CD4-positive, alpha-beta T cell (primary cell): ENCODE measurements at places on chromosomes 2 and 18. TPM values are rescaled to one million over a fixed set of nuclear protein-coding genes. Genes with fewer than 3 reads are reported as not detected.

Gene CNGA3
- not detected for total RNA-seq

Gene NHEJ1
- total RNA-seq = 8.5 TPM

Gene HRH4
- total RNA-seq = 0.22 TPM

Gene ASB18
- total RNA-seq = not detected

Gene SNED1
- 42.0 TPM for total RNA-seq

Gene LYPD1
- total RNA-seq = not detected

Gene GPR148
- not detected for total RNA-seq

Gene KIF3C
- total RNA-seq = 3.4 TPM

Gene ASXL3
- total RNA-seq = not detected

DNA sequence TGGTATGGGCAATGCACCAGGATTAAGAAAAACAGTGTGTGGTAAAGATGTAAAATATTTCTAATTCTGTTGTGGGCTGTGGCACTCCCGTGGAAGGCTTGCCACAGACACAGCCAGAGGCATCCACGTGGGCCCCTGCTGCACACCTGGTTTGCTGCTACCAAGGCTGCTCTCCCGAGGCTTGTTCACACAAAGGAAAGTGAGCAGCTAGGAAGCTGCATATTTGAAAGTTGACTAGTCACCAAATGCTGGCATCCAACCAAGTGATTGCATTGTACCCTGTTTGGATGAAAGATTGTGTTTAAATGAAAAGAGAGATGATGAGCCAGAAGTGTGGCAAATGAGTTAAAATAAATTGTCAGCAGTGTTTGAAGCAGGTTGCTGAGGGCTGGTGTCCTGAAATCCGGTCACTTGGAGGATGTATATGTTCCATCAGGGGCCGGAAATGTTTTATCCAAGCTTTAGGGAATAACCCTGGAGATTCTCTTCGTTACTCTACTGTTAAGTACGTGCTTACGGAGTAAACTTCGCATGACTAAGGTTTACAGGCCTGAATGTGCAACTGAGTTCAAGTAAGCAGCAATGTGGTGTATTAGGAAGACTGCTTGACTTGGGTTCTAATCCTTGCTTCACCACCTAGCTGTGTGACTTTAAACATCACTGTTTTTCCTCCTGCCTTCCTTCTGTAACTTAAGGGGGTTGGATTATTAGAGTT, 86.1 kb downstream of the MSH2 start:
- H3K4me3 ChIP-seq = no peak overlapping the region
- no peaks in the 10 kb centered on the region for H3K4me1 ChIP-seq
- no peak overlapping the region for H3K27ac ChIP-seq
- no peaks in the 10 kb centered on the region for H3K36me3 ChIP-seq

- H3K4me3 ChIP-seq = no peak overlapping the region
- H3K4me1 ChIP-seq = no peaks in the 10 kb centered on the region
- no peaks in the 10 kb centered on the region for H3K36me3 ChIP-seq
- H3K27ac ChIP-seq = no peak overlapping the region
- no peaks in the 10 kb centered on the region for H3K27me3 ChIP-seq
Observed at GRCh38 chr2:50840341-50841124, 191.4 kb downstream of the NRXN1 start.

DNA sequence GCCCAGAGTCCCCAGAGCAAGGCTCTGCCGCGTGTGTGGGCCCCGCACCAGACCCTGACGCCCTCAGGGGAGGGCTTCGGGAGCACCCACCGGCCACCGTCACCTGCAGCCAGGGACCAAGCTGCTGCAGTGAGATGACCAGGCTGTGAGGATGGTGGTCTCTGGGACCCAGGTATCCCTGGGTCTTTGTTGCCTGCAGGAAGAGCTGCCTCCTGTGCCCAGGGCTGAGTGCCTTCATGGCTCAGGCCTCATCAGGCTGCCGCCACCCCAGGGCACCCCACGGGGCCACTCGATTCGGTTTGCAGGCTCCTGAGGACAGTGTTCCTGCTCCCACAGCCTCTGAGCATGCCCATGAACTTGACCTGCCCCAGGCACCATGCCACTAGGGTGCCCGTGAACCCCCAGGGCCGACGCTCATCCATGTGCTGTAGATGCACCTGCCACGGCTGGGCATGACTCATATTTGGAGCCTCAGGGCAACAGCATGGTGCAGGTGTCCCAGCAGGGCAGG, 109.8 kb downstream of the FAM210A start:
- no peak for DNase-seq
- H3K4me3 ChIP-seq = no peak overlapping the region
- peaks cover 54% of the 10 kb centered on the region for H3K4me1 ChIP-seq
- no peaks in the 10 kb centered on the region for H3K27me3 ChIP-seq
- peaks cover 10% of the 10 kb centered on the region for H3K36me3 ChIP-seq

- H3K36me3 ChIP-seq = no peaks in the 10 kb centered on the region
- no peaks in the 10 kb centered on the region for H3K4me1 ChIP-seq
- no peak overlapping the region for H3K4me3 ChIP-seq
- DNase-seq = no peak
- H3K27ac ChIP-seq = no peak overlapping the region
Observed at GRCh38 chr2:199495147-199495546, 37.4 kb upstream of the SATB2 start.

GRCh38 chr2:58655152-58655551, 414.0 kb upstream of the FANCL start:
- no peaks in the 10 kb centered on the region for H3K4me1 ChIP-seq
- no peak overlapping the region for H3K27ac ChIP-seq
- DNase-seq = no peak
- H3K4me3 ChIP-seq = no peak overlapping the region
- H3K36me3 ChIP-seq = no peaks in the 10 kb centered on the region
- H3K27me3 ChIP-seq = no peaks in the 10 kb centered on the region

GRCh38 chr2:204967199-204967960, 422.1 kb downstream of the PARD3B start:
- H3K4me3 ChIP-seq = no peak overlapping the region
- H3K27ac ChIP-seq = peak overlapping the region; percentile 69
- no peaks in the 10 kb centered on the region for H3K27me3 ChIP-seq
- H3K36me3 ChIP-seq = no peaks in the 10 kb centered on the region
- H3K4me1 ChIP-seq = peaks cover 39% of the 10 kb centered on the region
- DNase-seq = peak; percentile 58

- H3K27me3 ChIP-seq = no peaks in the 10 kb centered on the region
- no peaks in the 10 kb centered on the region for H3K4me1 ChIP-seq
- no peak overlapping the region for H3K4me3 ChIP-seq
Observed at GRCh38 chr2:170525566-170525900, 189.6 kb upstream of the SP5 start.

GRCh38 chr2:171365232-171365631, 68.6 kb downstream of the METTL8 start:
- no peak for DNase-seq
- no peak overlapping the region for H3K4me3 ChIP-seq
- H3K27me3 ChIP-seq = no peaks in the 10 kb centered on the region
- no peaks in the 10 kb centered on the region for H3K4me1 ChIP-seq
- H3K27ac ChIP-seq = no peak overlapping the region
- peaks cover 1% of the 10 kb centered on the region for H3K36me3 ChIP-seq

DNA sequence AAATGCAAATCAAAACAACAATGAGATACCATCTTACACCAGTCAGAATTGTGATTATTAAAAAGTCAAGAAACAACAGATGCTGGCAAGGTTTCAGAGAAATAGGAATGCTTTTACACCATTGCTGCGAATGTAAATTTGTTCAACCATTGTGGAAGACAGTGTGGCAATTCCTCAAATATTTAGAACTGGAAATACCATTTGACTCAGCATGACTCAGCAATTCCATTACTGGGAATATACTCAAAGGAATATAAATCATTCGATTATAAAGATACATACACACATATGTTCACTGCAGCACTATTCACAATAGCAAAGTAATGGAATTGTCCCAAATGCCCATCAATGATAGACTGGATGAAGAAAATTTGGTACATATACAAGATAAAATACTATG, 516.7 kb downstream of the ERBB4 start:
- H3K4me1 ChIP-seq = no peaks in the 10 kb centered on the region
- H3K27me3 ChIP-seq = no peaks in the 10 kb centered on the region
- DNase-seq = no peak

DNA sequence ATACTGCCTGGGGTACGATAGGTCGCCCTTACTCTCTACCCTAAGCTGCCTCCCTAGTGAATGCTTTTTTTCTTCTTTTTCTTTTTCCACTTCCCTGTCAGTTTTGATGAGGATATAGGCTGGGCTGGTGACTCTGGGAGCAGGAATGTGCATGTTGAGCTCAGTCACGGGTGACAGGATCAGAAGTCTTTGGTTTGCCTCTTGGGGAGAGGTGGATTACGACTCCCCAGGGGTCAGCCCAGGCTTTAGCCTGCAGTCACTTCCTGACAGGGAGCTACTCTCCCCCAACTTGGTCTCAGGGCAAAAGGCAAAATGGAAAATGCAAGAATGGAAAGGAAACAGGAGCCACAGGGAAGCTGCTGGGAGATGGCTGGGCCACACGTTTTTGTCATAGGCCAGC, 57.3 kb downstream of the THNSL2 start:
- H3K4me1 ChIP-seq = no peaks in the 10 kb centered on the region
- H3K27me3 ChIP-seq = no peaks in the 10 kb centered on the region
- H3K4me3 ChIP-seq = no peak overlapping the region
- H3K27ac ChIP-seq = no peak overlapping the region
- DNase-seq = no peak
- no peaks in the 10 kb centered on the region for H3K36me3 ChIP-seq

GRCh38 chr18:74337155-74337911, 21.7 kb downstream of the C18orf63 start:
- no peaks in the 10 kb centered on the region for H3K4me1 ChIP-seq
- no peaks in the 10 kb centered on the region for H3K36me3 ChIP-seq
- no peak for DNase-seq
- H3K4me3 ChIP-seq = no peak overlapping the region
- H3K27me3 ChIP-seq = peaks cover 8% of the 10 kb centered on the region
- no peak overlapping the region for H3K27ac ChIP-seq

- no peak overlapping the region for H3K27ac ChIP-seq
- DNase-seq = no peak
- H3K36me3 ChIP-seq = no peaks in the 10 kb centered on the region
- H3K4me3 ChIP-seq = no peak overlapping the region
Observed at GRCh38 chr2:219864154-219864553, 236.7 kb downstream of the SLC4A3 start.

- no peaks in the 10 kb centered on the region for H3K36me3 ChIP-seq
- DNase-seq = no peak
- no peak overlapping the region for H3K27ac ChIP-seq
- no peaks in the 10 kb centered on the region for H3K4me1 ChIP-seq
- no peak overlapping the region for H3K4me3 ChIP-seq
Observed at GRCh38 chr2:128970332-128971116, 651.9 kb upstream of the HS6ST1 start.

DNA sequence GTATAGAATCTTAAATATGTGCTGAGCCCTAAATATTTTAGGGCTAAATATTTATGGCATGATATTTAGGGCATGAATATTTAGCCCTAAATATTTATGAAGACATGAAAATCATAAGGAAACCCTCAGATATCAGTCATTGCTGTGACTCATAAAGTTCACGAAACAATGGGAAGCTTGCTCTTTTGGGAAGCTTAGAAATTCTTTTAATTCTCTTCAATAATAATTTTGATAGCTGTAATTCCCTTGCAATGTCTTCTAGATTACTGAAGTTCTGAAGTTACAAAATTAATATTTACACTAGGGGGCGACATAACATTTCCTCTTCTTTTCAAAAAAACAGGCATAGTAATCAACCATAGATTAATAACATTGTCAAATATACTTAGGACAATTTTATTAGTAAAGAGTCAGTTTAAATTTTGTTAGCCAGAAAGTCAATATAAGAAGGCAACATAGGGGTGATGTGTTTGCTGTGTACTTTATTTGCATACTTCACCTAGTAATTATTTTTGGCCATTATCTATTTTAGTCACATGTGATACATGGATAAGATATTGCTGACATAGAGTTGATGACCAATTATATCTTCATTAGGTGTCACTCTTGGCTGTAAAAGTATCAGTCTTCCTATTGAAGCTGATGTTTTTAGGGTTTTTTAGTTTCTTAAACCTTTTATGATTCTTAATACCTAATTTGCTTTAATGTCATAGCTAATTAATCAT, 13.2 kb downstream of the ZNF804A start:
- no peak for DNase-seq
- no peaks in the 10 kb centered on the region for H3K4me1 ChIP-seq
- no peak overlapping the region for H3K4me3 ChIP-seq
- H3K27me3 ChIP-seq = no peaks in the 10 kb centered on the region
- no peaks in the 10 kb centered on the region for H3K36me3 ChIP-seq
- H3K27ac ChIP-seq = no peak overlapping the region

GRCh38 chr2:226139759-226140158, 659.9 kb downstream of the IRS1 start:
- H3K27me3 ChIP-seq = no peaks in the 10 kb centered on the region
- no peak for DNase-seq
- no peaks in the 10 kb centered on the region for H3K36me3 ChIP-seq

GRCh38 chr2:9137379-9138150, 69.0 kb upstream of the ASAP2 start:
- no peaks in the 10 kb centered on the region for H3K36me3 ChIP-seq
- no peak overlapping the region for H3K27ac ChIP-seq
- peak overlapping the region; percentile 16 for H3K4me3 ChIP-seq
- H3K4me1 ChIP-seq = peaks cover under 1% of the 10 kb centered on the region

DNA sequence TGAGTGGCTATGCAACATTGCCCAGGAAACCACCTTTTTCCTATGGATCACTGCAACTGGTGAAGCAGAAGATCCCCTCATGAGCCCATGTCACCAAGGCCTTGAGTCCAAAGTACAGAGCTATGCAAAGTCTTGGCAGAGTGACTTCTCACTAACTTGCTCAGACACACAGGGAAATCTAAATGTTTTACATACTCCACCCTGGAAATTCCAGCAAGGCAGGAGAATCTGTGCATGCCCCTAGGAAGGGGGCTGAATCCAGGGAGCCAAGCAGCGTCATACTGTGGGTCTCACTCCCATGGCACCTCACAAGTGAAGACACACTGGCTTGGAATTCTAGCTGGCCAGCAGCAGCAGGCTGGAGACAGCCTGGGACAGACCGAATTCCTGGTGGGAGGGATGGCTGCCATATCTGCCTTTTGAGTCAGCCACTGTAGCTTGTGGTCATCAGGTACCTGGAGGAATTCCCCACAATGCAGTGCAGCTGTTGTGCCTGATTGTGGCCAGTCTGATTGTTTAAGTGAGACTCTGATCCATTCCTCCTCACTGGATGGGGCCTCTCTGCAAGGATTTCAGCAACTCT, 1817.4 kb downstream of the SUCLG1 start:
- H3K27me3 ChIP-seq = no peaks in the 10 kb centered on the region
- DNase-seq = no peak
- H3K4me1 ChIP-seq = no peaks in the 10 kb centered on the region
- no peaks in the 10 kb centered on the region for H3K36me3 ChIP-seq

GRCh38 chr2:129712676-129712985, 266.8 kb upstream of the RAB6C start:
- DNase-seq = no peak
- H3K4me1 ChIP-seq = no peaks in the 10 kb centered on the region
- no peaks in the 10 kb centered on the region for H3K36me3 ChIP-seq
- no peaks in the 10 kb centered on the region for H3K27me3 ChIP-seq
- H3K27ac ChIP-seq = no peak overlapping the region

- DNase-seq = no peak
- H3K36me3 ChIP-seq = peaks cover 38% of the 10 kb centered on the region
- H3K27ac ChIP-seq = no peak overlapping the region
- H3K27me3 ChIP-seq = no peaks in the 10 kb centered on the region
Observed at GRCh38 chr18:79510731-79511241, 115.1 kb downstream of the NFATC1 start.

GRCh38 chr18:9998330-9998729, 84.5 kb downstream of the VAPA start:
- no peak overlapping the region for H3K27ac ChIP-seq
- no peaks in the 10 kb centered on the region for H3K36me3 ChIP-seq
- no peak overlapping the region for H3K4me3 ChIP-seq
- no peak for DNase-seq
